ENCODE measurements at places on chromosomes 11 and 22. TPM values are rescaled to one million over a fixed set of nuclear protein-coding genes. Genes with fewer than 3 reads are reported as not detected.
A peak's percentile ranks its signal among the peaks of the same experiment; 100 is the strongest.

The ROM1 gene
- total RNA-seq: 2.0 TPM

GRCh38 chr22:38066381-38067027 lies 9.3 kb downstream of the PICK1 start:
- no peak for DNase-seq

DNA sequence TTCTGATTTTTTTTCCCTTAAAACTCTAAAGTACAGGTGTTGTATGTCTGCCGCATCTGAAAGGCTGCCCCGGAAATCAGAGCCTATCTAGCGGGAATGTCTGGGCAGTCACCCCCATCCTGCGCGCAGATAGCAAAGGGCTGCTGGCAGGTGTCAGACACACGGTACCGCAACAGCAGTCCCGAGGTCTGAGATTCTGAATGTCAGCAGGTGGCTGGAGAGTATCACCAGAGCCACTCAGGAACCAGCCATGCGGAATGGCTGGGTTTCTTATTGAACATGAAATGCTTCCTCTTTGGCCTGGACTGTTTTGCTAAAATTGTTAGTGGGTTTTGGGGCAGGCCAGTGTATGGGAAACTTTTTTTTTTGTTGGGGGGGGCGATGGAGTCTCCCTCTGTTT lies 53.3 kb downstream of the CERK start:
- DNase-seq: no peak

The CAVIN3 gene
- total RNA-seq: 22.4 TPM

DNA sequence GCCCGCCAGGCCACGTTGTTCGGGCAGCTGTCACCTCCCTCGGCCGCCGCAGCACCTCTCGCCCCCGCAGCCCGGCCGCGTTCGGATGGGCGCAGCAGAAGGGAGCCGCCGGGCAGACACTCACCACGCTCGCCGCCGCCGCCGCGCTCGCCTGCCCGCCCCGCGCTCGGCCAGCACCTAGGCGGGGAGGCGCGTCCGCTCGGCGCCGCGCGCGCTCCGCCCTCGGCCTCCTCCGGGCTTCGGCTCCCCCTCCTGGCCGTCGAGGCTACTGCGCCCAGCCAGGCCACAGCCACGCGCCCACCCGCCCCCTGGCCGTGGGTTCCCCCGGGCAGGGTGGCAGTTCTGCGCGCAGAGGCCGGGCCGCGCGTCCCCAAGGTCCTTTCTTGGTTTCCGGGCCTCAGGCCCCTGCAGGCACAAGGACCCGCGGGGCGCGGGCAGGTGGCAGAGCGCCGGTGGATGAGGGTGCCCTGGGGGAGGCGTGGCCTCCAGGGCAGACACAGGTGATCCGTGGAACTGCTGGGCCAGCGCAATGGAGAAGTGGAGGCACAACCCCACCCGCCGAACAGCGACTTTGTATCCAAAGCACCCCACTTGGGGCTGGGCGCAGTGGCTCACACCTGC lies at the start of gene SLC25A22:
Gene SLC25A22 (minus strand): TSS at position 189 of the 621 bp plus-strand sequence. CDS start 3,275 bp downstream, outside the sequence.
- DNase-seq: peak; percentile 87

The TMEM109 gene
- 39.7 TPM for total RNA-seq

GRCh38 chr22:24304062-24304675 lies 33.5 kb downstream of the SPECC1L start:
- no peak for DNase-seq

- no peak for DNase-seq
Observed at GRCh38 chr11:70063121-70063520, 15.0 kb upstream of the ANO1 start.
